ENCODE measurements at places on chromosomes 3 and 15.
A peak's percentile ranks its signal among the peaks of the same experiment; 100 is the strongest.

DNA sequence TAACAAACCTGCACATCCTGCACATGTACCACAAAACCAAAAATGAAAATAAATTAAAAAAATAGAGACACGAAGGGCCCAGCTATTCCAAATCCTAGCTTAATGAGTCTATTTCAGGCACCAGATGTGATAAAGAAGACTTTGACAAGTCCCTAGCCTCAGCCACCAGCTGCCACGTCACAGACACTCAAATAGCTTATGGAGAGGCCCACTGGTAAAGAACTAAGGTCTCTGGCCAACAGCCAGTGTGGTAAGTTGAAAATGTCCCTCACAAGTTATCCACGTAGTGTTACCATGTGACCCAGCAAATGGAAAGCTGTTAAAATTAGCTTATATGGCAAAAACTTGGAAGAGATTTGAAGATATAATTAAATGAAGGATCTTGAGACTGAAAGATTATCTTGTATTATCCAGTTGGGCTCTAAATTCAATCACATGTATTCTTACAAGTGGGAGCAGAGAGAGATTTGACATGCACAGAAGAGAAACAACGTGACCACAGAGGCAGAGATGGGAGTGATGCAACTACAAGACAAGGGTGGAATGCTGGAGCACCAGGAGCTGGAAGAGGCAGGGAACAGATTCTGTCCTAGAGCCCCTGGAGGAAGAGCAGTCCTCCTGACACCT is 10.9 kb downstream of the ACSBG1 start:
- DNase-seq = peak; percentile 34

GRCh38 chr3:17945799-17946399 is 203.5 kb upstream of the TBC1D5 start:
- no peak for DNase-seq

- peak; percentile 82 for DNase-seq
These were observed 11.4 kb downstream of the C15orf40 start for GRCh38 chr15:82999905-83000671.

DNA sequence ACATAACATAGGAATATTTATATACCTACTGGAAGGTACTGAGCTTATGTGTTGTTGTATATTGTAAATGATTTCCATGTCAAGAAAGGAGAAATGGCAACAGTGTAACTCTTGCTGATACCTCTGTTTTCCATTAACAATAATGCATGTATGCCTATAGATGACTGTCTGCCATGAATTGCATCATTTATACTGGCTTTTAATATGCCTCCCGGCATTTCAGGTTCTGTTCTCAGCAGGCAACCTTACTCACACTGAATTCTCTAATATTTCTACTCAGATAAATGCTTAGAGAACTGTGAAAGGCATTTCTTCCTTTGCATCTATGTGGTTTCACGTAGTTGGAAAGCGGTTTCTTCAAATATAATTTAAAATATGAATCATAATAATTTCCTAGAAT is 41.8 kb downstream of the LEKR1 start:
- no peak for DNase-seq

DNA sequence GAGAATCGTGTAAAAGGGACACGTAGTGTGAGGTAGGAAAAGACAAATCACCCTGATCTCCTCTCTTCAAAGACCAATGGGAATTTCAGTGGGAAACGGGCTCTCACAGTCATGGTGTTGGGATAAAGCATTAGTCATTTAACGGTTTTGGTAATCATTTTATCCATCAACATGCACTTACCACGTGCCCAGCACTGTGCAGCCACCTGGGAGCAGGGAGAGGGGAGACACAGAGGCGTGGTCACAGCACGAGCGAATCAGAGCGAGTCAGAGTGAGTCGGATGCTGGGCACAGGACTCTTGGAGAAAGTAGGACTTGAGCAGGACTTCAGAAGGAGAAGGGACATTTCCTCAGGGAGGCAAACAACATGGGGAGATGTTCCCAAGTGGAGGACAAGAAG is 130.8 kb downstream of the MINAR1 start:
- no peak for DNase-seq

GRCh38 chr3:128438488-128439072 is 28.1 kb downstream of the DNAJB8 start:
- DNase-seq = no peak

DNA sequence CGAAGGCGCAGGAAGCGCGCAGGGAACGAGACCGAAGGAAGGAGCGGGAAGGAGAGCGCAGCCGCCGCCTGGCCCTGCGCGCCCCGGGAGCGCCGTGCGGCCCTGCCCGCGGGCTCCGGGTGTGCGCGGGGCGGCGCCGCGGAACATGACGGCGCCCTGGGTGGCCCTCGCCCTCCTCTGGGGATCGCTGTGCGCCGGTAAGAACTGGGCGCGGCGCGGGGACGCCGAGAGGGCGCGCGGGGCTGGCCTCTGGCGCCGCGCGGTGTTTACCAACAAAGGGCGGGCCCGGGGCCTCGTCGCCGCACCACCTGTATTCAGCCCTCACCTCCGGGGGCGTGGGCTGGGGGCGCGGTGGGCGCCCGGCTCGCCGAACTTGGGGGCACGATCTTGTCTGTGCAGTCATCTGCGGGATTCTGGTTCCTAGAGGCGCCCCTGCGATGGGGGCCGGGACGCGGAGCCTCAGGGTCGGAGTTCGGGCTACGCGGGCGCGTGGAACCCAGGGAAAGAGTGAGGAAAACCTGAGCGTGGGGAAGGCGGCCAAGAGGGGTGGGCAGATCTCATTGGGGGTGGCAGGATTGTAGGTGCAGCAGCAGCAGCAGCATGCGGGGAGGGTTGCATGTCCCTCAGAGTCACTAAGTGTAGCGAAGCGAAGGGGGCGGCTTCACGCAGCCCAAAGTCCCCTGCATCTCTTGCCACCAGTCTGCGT is 641 bp downstream of the ACVR2B start:
- DNase-seq = no peak

DNA sequence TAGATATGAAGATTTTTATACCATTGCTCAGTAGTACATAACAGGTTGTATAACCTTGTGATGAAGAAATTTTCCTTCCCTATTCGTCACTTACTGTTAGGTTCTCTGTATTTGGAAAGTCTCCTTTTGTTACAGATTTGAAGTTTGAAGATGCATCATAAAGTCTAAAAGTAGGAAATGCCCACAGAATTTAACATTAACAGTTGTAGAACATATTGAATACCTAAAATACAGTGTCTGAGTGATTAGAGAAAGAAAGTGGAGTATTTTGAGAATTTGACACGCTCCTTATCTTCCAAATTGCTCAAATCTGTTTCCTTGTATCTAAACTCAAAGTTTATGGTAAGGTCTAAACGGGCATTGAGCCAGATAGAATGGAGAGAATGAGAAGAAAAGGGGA is 111.3 kb downstream of the MBNL1 start:
- DNase-seq = no peak

GRCh38 chr3:61847784-61848462 is 286.6 kb downstream of the PTPRG start:
- DNase-seq = peak; percentile 73

GRCh38 chr3:195701042-195701915 is 19.5 kb upstream of the MUC20 start:
- no peak for DNase-seq

DNA sequence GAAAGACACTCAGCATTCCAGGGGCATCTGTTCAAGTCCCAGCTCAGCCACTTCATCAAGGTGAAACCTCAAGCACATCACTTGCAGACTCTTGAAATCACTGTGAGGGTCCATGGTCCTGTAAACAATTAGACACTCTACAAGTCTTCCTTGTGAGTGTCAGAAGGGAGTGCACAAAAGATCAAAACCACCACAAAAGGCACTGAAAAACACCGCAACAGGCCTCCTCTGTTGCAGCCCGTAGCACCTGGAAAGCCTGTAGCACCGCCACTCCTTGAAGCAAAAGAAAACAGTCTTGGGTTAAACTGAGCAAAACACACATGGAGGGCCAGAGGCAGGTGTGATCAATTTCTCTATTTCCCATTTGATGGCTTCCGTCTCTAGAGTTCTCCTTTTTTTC is 63.8 kb upstream of the SNRK start:
- DNase-seq = no peak

GRCh38 chr15:101110681-101111569 is 140.9 kb downstream of the CHSY1 start:
- DNase-seq = no peak

DNA sequence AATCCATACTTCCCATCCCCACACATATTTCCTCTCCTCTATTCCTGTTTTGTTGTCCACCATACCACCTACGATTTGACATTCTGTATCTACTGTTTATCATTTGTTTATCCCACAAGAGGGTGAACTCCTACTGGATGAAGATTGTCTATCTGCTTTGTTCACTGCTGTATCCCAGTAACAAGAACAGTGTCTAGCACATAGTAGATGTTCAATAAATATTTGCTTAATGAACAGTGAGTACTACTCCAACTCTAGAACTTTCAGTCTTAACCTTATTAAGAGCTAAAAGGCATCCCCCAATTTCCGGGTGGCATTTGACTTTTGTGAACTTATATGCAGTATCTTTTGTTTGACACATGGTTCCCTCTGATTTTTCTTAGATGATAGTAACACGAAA is 1.3 kb downstream of the PYGO1 start:
- DNase-seq = peak; percentile 16

GRCh38 chr3:185460719-185461350 is 38.0 kb downstream of the TMEM41A start:
- peak; percentile 39 for DNase-seq

DNA sequence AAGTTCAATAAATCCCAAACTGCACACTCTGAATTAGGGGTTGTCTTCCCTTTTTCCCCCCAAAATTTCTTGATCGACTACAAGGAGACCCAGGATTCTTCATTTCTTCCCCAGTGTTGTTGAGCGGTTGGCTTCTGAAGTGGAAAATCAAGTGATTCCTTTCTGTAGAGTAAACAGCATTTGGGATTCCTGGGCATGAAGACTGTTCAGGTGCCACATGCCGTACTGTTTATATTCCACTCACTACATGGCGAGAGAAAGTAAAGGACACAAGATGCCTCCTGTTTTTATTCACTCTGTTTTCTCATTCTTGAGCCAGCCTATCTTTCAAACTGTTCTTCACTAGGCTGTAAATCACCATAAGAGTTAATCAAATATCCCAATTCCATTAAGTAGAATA is 12.6 kb downstream of the FSTL1 start:
- DNase-seq = no peak

- DNase-seq = no peak
These were observed 7.2 kb downstream of the FAM174B start for GRCh38 chr15:92648190-92648875.

- DNase-seq = peak; percentile 45
These were observed 3.2 kb downstream of the DTWD1 start for GRCh38 chr15:49624056-49624455.

DNA sequence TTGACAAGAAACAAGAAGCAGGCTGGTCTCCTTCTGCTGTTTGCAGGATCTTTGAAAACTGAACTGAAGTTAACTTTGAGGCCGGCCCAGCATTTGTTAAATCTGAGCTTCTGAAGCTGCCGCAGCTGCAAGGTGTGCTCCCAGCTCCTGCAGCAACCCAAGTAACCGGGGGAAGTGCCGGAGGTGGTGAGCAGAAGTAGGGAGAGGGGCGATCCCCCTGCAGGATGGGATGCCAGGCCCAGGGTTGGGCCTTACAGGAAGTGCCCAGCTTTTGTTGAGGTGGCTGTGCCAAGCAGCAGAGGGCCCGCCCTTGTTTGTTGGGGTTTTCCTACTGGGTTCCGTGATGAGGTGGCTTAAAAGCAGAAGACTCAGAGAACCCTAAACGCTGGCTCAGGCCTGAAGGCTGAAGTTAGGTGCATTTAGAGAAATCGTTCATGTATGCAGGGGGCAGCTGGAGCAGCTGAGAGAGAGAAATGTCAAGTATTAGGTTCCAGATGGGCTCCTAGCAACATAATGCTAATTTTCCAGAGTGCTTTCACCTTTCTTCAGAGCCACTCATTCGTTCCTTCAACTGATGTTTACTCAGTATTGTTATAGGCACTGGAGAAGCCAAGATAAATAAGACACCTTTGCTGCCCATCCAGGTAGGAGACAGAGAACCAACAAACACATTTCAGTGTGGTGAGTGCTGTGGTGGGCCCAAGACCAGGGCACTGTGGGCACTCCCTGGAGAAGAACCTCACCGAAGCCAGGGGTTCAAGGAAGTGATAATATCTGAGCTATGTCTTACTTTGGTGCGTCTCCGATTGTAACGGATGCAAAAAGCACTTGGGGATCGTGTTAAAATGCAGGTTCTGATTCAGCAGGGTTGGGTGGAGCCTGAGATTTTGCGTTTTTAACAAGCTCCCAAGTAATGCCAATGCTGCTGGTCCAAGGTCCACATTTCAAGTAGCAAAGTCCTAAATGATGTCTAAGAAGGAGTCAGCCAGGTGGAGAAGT is 42.2 kb upstream of the PLCL2 start:
- DNase-seq = no peak

DNA sequence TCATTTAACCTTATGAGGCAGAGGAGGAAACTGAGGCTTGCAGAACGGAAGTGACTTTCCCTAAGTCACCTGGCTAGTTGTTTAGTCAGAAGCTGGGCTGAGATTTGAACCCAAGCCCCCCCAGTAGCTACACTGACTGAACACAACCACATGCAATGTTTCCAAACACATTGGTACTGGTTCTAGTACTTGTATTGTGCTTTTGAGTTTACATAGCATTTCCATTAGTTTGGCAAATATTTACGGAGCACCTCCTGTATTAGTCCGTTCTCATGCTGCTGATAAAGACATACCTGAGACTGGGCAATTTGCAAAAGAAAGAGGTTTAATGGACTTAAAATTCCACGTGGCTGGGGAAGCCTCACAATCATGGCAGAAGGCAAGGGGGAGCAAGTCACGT is 56.3 kb upstream of the ITGA11 start:
- DNase-seq = no peak

GRCh38 chr15:57148262-57148661 is 228.0 kb upstream of the CGNL1 start:
- no peak for DNase-seq

DNA sequence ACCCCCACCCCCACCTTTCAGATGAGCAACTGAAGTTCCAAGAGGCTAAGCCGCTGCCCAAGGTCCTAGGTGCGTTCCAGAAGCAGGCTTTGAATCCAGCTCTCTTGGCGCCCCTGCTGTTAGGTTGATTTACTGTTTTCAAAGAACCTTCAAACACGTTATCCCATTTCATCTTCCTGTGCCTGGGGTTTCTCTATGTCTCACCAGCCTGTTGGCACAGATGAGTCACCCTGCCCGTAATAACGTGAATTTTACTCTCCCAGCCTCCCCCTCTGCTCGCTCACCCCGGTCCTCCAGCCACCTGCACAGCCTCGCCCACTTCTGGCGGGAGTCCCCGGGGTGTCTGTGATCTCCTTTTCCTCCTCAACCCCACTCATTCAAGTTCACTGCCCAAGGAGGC is 13.0 kb upstream of the TSEN2 start:
- no peak for DNase-seq

- DNase-seq = peak; percentile 70
These were observed 22.3 kb downstream of the IFT80 start for GRCh38 chr3:160376681-160377080.

Data from fibroblast of the aortic adventitia (primary cell).